ENCODE measurements at places on chromosomes 4 and X.

DNA sequence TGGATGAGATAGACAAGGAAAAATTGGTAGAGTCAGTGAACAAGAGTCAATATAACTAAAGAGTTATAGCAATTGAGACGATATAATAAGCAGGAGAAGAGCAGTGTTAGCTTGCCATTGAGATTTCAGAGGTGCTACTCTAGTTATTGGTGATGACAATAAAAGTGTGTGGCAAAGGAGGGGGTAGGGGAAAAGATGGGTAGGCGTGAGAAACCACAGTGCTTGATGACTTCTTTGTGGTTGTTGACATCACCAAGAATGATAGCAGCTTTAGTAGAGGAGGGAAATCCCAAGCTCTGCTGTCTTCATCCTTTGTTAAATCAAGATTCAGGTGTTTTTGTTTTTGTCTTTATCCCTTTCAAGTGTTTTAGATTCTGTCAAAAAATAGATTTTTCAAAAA is 179.9 kb upstream of the PPP3CA start:
- peak; percentile 24 for DNase-seq

DNA sequence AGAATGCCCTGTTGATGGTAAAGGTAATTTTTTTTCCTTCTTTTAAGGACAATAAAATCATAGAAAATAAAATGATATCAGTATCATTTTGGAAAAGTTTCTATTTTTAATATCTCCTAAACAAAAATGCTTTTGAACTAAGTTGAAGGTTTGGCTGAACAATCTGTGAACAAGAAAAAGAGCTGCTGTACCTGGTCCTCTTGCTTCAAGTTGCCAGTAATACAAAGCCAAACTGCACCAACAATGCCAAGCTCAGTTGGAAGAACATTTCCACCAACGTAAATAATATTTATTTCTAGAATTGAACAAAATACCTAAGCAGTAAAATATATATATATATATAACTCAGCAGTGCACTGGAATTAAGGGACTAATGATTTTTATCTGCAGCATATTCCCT is 132.8 kb downstream of the CAMK2D start:
- no peak for DNase-seq

GRCh38 chrX:10054396-10054795 is 87.2 kb downstream of the CLDN34 start:
- no peak for DNase-seq

GRCh38 chr4:125338814-125339213 is 24.1 kb downstream of the FAT4 start:
- no peak for DNase-seq

DNA sequence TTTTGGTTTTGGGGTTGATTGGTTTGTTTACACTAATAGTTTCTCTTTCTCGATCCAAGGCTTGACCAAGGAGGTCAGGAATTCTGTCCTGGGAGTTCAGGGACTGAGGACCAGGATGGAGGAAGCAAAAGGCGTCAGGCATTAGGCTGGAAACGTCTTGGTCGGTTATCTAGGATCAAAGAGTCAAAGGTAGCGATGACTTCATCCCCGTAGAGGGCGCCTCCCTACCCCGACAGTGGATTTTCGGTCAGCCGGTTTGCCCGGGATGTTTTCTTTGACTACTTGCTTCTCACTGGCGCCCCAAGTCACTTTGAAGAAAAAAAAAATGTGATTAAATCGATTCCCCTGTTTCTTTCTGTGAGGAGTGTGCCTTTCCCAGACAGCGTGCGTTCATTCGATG is 980 bp upstream of the FHDC1 start:
- DNase-seq = no peak

DNA sequence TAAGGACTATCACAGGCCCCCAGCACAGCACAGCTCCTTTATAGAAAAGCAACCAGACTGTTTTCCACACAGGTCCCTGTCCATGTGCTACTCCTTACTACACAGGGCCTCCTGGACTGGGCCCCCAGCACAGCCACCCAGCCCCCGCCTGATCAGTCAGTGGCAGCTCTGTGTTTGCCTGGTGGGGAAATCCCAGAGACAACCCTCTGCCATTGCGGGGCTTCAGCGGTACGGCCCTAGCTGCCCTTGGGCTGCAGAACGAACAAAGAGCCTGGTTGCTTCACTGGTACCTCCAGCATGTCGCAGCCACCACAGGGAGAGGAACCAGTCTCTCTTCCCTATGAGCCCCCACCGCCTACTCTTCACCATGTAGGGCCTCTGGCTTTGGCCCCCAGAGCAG is 30.7 kb downstream of the CBR4 start:
- DNase-seq = no peak

DNA sequence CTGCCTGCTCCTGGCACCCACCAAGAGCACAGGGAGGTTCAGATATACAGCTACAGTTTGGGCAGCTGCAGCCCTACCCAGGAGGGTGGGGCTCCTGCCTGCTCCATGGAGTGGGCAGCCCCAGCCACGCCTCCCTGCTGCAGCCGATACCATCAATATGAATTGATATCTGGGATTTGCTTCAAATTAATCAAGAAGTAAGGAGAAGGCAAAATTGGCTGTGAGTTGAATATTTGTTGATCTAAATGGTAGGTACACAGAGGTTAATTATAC is 31.2 kb upstream of the ZNF280C start:
- DNase-seq = no peak

- no peak for DNase-seq
Measured at GRCh38 chrX:24805201-24805600, 111.5 kb downstream of the POLA1 start.

GRCh38 chr4:80058740-80059139 is 14.3 kb downstream of the ANTXR2 start:
- no peak for DNase-seq

DNA sequence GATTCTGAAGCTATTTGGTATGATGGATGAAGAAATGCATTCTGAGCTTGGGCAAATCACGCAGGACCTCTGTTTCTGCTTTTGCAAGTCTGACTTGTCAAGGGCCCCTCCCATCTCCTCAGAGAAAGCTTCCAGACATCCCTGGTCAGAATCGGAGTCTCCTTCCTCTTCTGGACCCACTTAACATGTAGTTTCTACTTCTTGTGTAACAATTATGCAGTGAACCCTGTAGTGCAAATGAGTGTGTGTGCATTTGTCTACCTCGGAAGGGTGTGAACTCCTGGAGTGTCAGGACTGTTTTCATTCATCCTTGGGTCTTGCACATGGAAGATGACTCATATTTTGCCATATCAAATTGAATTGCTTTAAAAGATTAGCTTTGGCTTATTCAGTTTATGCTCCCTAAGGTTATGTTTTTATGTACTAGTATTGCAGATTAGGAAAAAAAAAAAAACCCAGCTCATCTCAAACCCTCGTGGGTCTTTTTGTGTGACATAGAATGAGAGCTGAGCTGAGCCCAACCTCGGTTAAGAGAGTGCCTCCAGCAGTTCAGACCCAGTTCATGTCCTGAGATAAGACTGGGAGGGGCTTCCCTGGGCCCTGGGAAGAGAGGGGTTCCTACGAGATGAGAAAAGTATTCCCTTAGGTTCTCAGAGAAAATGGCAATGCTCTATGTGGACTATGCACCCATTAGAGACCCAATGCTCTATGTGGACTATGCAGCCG is 61.1 kb upstream of the RPL34 start:
- no peak for DNase-seq

DNA sequence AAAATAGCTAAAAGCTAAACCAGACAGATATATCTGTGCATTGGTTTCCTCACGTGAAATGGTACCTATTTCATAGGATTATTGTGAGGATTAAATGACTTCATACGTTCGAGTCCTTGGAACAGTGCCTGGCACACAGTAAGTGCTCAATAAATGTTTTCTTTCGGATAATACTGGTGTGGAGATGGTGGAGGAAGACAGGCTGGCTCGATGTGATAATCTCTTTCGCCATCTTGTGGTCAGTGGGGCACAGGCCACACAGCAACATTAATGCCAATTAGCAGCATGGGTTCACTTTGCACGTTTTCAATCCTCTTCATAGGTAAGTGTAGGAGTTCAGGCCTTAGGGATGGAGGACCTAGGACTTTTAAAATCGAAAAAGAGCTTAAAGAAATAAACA is 9.3 kb downstream of the PAGE4 start:
- no peak for DNase-seq

- no peak for DNase-seq
Measured at GRCh38 chrX:108022491-108023089, 22.3 kb upstream of the VSIG1 start.

DNA sequence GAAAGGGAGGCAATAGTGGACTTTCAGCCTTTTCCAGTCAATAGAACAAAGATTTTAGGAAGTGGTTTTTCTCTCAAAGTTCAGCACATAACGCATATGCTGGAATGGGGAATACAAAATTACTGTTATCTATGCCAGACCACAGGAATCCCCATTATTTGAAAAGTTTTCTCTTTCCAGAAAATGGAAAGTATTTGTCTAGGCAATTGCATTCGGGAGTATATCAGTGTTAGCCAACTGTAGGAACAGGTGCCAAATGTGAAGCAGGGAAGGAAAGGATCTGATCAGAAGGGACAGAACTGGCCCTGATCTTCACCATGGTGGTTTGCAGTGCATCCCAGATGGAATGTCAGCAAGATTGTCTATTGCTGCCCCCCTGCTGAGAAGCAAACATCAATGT is 213.6 kb downstream of the CPE start:
- no peak for DNase-seq

- DNase-seq = no peak
Measured at GRCh38 chr4:47071901-47072341, 40.6 kb downstream of the GABRB1 start.

GRCh38 chr4:187390646-187391045 is 604.9 kb upstream of the ZFP42 start:
- no peak for DNase-seq

- DNase-seq = no peak
Measured at GRCh38 chr4:36511785-36512184, 230.4 kb downstream of the DTHD1 start.

DNA sequence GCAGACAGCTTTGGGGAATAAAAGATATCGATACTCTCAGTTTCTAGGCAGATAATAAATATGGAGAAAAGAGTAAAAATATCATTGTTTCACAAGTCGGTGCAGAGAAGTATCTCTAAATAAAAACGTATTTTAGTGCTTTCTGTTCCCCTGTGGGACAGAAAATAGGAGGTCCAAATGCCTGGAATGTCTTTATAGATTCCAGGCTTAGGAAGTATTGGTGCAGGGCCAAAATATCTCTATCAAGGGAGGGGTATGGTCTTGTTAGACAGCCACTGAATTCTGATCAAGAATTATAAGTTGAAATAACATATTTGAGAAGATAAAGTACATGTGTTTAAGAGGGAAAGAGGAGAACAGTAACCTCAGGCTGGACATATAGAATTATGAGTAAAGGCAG is 596.4 kb downstream of the PCDH18 start:
- DNase-seq = no peak

GRCh38 chr4:180057299-180057721 is 2185.9 kb upstream of the TENM3 start:
- DNase-seq = no peak

DNA sequence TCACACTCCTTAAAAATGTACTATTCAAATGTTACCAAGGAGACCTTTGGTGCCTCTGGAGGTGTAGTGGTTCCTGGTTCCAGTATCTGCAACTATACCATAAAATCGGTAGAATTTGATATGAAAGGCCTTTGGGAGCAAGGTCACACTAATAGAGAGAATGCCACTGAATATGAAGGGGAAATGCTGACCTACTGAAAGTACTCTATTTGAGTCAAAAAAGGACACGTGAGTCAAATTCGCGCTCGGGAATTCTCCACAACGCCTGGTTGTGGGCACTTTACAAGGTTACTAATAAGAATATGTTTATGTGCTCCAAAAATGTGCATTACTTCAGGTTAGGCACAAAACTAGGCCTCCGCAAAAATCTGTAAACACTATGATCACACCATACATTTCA is 39.5 kb upstream of the RELL1 start:
- no peak for DNase-seq

DNA sequence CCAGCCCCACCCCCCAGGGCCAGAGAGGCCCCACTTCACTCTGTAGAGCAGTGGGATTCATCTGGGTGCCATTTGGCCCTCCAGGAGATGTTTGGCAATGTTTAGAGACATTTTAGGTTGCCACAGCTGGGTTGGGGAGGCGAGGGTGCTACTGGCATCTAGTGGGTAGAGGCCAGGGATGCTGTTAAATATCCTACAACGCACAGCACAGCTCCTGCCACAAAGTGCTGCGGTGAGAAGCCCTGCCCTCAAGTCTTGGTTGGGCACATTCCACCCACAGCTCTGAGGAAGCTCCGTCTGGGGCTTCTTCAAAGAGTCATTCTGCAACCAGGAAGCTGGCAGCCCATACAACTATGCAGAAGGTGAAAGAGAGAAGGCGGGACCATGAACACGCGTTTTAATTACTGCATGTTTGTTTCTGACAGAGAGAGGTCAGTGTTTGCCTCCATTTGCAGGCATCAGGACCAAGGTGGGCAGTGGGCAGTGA is 48.1 kb upstream of the FAM9C start:
- DNase-seq = peak; percentile 62

GRCh38 chr4:167028976-167029375 is 205.3 kb downstream of the SPOCK3 start:
- DNase-seq = no peak

- DNase-seq = no peak
Measured at GRCh38 chr4:163810755-163811154, 316.3 kb downstream of the TMA16 start.

GRCh38 chrX:24526616-24527015 is 61.5 kb downstream of the PDK3 start:
- DNase-seq = no peak

DNA sequence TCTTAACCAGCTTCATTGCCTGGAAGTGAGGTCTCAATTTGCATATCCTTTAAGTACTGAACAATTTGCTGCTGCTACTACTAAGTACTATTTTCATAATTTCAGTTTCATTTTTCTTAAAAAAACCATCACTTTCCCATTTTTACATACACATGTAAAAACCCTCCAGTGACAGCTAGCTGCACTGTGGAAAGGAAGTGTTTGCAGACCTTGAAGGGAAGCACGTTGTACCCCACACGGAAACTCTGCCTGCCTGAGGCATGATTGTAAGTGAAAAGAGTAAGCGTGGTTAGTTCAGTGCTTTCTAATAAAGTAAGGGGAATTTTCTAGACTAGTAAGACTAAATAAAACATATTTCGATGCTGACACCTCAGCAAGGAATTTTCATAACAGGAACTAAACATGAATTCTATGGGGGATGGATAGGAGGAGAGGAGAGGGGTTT is 103.6 kb downstream of the RAPGEF2 start:
- DNase-seq = no peak

- no peak for DNase-seq
Measured at GRCh38 chrX:142999199-142999701, 26.5 kb upstream of the SPANXN4 start.

GRCh38 chrX:53939127-53939526 is 105.1 kb downstream of the PHF8 start:
- DNase-seq = no peak

GRCh38 chr4:162229670-162230069 is 65.9 kb upstream of the FSTL5 start:
- no peak for DNase-seq

- DNase-seq = no peak
Measured at GRCh38 chr4:7581477-7581876, 146.7 kb upstream of the PSAPL1 start.

- DNase-seq = no peak
Measured at GRCh38 chrX:42524379-42524778, 253.6 kb downstream of the PPP1R2C start.

- no peak for DNase-seq
Measured at GRCh38 chr4:147430111-147430510, 50.8 kb upstream of the EDNRA start.

Measured in stimulated activated CD8-positive, alpha-beta memory T cell treated with anti-CD3 and anti-CD28 coated beads, Interleukin-4, amount 100 ng/mL, for 1 hour (primary cell).